ENCODE measurements at places on chromosomes 4 and X. TPM values are rescaled to one million over a fixed set of nuclear protein-coding genes. Genes with fewer than 3 reads are reported as not detected.

DNA sequence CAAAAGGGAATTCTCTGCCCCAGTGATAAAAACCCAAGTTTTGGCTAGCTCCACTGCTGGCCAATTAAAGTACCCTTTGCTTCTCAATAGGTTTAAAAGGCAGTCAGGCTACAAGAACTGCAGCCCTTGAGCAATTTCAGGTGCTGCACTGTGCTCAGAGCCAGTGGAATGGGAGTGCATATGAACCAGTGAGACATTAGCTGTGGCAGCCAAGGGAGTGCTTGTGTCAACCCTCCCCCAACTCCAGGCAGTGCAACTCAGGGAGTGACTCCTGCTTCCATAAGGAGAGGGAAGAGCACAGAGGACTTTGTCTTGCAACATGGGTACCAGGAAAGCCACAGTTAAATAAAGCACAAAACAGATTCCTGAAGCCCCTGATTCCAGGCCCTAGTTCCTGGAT lies 61.6 kb upstream of the VAMP7 start:
- DNase-seq: no peak

GRCh38 chr4:140267576-140267975 lies 105.9 kb upstream of the SCOC start:
- DNase-seq: no peak

Gene HPGDS
- 6.0 TPM for total RNA-seq

- DNase-seq: peak; percentile 59
Observed at GRCh38 chr4:147019091-147019490, 73.4 kb upstream of the TTC29 start.

Data from transverse colon (tissue), 4 donors.